ENCODE measurements at places on chromosomes 16 and 17.

DNA sequence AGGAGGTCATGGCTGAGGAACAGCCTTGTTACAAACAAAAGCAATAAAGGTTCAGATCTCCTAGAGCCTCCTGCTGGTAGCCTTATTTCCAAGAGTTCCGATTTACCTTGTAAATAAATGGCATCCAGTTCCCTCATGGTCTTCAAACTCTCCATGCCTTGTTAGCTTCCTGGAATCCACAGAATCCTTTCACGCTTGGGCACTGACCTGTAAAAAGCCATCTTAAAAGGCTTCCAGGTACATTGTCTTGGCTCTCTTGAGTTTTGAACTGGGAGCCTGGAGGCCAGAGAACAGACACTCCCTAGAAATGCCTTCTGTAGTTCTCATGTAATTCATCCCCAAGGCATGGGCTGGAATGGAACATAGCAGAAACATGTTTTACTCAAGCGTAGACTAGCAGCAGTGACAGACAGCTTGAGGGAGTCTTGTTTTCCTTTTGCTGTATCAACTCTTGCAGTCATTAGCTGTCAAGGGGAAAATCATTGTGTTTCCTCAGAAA, 207.9 kb downstream of the SNX29 start:
- DNase-seq: no peak

DNA sequence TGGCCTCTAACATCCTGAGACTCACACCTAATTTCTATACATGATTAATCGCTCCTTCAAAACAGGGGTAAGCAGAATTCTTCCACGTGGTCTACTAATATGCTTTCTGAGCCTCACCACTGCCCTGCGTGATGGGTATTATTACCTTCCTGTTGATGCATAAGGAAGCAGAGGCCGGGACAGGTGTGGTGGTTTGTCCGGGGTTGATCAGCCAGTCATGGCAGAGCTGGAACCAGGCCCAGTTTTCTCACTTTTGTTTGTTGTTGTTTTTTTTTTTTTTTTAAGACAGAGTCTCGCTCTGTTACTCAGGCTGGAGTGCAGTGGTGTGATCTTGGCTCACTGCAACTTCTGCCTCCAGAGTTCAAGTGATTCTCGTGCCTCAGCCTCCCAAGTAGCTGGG, 31.2 kb downstream of the RNF135 start:
- no peak for DNase-seq

DNA sequence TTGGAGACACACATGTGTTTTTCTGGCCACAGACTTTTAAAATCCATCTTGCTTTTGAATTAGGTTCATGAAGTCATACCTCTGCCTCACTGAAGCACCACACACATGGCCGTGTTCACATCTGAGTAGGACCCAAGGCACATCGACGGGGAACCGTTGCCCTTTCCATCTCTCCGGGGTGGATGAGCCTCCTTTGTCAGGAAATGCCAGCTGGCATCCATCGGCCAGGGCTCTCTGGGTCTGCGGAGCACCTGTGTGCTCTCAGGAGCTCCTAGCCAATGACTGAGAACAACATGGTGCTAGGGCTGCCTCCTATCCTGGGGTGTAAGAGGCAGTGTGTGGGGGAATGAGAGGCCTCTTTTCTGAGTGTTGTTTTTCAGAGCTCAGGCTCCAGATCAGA, 24.5 kb upstream of the NKD1 start:
- no peak for DNase-seq

GRCh38 chr17:81406117-81406953, 11.1 kb downstream of the BAHCC1 start:
- no peak for DNase-seq

DNA sequence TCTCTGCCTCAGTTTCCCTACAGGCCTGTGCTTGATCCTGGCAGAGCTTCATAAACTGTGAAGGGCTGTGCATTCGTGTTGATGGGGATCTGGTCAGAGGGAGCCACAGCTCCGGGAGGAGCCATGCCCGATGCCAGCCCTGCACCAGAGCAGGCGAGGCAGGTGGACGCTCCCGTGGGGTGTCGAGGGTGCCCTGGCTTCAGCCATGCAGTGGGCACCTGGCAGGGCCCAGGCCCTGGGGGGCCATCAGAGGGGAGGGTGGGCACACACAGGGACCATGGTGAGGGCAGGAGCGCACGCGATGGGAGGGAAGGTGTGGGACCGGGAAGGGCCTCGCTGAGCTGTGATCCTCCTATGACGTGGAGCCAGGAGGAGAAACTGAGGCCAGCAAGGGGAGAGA, 22.0 kb downstream of the ZFPM1 start:
- DNase-seq: no peak

- DNase-seq: no peak
These were observed 30.4 kb downstream of the RPH3AL start for GRCh38 chr17:322006-322780.

GRCh38 chr17:38727736-38728135, 2.4 kb upstream of the CISD3 start:
- DNase-seq: peak; percentile 61

GRCh38 chr17:81163703-81164370, 1.5 kb upstream of the PVALEF start:
- DNase-seq: no peak

DNA sequence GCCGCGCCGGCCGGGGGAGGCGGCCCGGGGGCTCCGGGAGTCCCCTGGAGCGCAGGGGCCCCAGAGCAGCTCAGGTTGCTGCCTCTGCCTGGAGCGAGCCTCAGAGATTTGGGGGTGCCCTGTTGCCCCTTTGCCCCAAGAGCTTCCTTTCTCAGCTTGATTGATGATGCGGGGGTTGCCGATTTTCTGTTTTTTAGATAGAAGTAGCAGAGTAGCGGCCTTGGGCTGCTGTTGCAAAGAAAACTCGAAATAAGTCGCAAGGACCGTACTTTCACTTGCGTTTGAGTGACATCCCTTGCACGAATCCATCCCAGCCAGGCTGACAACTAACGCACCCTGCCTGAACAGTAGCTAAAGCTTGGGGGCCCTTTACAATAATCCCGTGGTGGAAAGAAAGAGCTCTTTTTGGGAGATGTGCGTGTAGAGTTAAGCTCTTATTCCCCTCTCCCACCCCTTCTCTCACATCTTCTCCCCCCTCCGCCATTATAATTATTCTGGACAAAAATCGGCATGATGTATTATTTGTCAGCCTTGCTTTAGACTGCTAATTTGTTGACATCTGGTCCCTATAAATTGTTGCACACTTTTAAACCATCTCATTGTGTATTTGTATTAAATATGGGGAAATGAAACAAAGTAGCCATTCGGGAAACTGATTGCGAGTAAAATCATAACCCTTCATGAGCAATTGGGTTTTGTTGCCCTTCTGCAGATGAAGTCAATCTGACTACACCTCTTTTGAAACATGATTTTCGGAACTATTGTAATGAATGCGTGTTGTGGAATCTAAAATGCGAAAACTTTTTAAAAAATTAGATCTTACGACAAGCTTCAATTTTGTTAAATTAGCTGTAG, 873 bp downstream of the USP10 start:
- DNase-seq: peak; percentile 9

DNA sequence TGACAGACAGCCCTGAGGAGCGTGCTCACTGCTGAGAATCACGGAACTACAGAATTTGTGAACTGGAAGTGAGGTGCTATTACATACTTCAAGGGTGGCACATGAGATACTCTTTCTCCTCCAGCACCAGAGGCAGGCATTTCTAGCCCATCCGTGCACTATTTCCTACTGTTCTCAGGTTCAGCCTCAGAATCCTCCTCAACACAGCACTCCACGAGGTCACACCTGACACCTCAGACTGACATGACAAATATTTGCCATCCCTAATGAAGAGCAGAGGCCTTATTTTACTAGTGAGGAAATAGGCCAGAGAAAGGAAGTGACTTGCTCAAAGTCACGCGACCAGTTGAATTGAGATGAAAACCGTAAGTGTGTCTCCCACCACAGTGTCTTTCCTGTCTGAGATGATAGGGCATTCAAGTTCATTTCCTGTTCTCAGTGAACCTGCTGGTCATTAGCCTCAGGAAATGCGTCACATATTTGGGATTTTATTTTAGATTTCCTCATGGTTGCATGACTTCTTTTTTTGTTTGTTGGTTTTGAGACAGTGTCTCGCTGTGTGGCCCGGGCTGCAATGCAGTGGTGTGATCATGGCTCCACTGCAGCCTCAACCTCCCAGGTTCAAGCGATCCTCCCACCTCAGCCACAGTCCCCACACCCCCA, 23.6 kb downstream of the SEZ6 start:
- peak; percentile 39 for DNase-seq

GRCh38 chr17:9259419-9259818, 238.1 kb downstream of the NTN1 start:
- no peak for DNase-seq

DNA sequence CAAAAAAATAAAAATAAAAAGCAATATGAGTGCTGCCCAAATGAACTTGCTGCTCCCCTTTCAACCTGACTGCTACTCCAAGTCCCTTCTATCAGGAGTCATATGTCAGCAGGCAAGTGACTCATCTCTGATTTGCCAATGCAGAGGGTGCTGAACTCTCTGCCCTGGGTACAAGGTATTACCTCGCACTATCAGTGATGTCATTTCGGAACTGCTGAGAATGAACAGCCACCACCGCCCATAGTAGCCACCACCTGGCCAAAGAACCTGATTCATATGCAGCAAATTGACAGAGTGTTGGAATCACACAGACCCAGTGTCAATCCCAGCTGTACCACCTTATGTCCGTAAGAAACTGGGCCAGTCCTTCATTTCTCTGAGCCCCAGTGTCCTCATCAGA, 31.2 kb downstream of the LYRM9 start:
- no peak for DNase-seq

DNA sequence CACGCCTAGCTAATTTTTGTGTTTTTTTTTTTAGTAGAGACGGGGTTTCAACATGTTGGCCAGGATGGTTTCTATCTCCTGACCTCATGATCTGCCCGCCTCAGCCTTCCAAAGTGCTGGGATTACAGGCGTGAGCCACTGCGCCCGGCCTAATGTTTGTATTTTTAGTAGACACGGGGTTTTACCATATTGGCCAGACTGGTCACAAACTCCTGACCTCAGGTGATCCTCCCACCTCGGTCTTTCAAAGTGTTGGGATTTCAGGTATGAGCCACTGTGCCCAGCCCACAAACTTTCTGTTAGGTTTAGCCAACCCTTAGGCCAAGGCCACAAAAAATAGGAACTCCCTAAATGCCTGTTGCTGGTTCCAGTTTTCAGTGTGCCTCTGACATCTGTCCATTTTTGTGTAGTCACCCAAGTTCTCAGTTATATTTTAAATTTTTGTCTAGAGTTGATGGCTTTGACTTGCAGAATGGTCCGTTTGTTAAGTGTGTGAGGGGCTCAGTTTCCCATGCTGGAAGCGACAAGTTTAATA, 12.7 kb downstream of the CCL16 start:
- DNase-seq: no peak

DNA sequence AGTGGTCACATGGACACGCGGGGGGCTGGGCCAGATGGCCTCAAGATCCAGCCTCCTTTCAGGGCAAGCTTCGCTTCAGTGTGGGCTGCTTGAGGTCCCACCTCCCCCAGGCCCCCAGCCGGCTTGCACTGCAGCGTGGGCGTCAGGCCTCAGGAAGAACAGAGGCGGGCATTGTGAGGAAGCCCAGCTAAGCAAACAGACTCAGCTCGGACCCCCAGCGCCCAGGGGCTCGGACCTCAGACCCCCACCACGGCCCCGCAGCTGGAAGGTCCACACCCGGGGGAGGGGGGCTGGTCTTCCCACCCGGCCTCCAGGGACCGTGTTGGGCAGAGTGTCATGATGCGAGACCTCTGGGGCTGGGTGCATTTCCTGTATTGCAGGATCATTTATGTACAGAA, 24.7 kb upstream of the ZNF469 start:
- DNase-seq: no peak

GRCh38 chr16:67431775-67432505, 1.0 kb downstream of the HSD11B2 start:
- no peak for DNase-seq

GRCh38 chr17:21395764-21396163, 19.6 kb downstream of the KCNJ12 start:
- no peak for DNase-seq

DNA sequence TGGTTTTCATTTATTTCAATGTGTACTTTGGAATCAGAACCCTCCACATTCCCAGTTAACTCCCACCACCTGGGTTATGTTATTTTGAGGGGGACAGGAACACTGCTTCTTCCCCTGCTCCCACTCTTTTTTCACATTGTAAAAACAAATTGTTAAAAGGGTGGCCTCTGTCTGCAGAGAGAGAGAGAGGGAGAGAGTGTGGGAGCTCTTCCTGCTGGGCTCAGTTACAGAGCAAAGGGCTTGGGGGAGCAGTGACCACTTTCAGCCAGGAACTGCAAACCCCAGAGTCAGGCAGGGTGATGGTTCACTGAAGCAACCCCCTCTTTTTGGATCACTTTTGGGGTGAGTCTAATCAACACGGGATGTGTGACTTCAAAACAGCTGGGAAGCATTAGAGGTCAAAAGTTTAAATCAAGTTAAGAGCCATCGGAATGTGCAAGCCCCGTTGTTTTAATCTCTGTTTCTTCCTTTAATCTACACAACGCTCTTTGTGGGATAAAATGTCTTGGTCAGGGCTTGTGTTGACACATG, 577.0 kb upstream of the CDH11 start:
- no peak for DNase-seq

GRCh38 chr17:82981141-82981730, 98.2 kb upstream of the METRNL start:
- DNase-seq: no peak

DNA sequence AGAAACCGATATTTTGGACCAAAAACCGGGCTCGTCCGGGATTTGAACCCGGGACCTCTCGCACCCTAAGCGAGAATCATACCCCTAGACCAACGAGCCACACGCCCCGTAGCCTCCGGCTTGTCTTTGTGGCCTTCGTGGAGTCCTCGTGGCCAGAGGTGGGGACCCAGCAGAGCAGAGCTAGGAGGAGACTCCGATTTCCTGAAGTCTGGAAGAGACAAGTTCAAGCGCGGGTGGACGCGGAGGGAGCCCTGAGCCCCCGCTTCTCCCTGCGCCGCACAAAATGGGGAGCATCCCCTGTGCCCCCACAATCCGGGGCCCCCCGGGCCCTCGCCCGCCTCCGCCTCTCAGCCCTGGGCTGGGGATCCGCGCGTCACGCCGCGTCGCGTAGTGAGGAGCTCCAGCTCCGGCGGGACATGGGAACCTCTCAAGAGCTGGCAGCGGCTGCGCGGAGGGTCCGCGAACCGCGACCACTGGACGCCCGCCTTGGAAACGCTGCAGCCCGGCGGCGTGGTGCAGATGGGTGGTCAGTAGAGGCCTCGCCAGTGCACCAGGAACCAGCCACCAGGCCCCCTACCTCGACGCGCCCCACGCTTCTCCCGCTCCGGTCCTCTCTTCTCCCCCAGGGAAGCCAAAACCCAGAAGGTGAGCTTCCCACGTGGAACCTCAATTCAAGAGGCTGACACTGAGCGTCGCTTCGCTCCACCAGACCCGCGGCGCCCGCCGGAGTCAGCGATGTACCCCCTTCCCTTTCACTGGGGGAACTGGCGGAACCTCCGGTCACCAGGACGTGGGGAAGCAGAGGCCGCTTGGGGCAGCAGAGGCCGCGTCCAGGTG, 5.2 kb upstream of the OR1F1 start:
- no peak for DNase-seq

GRCh38 chr17:80882926-80883685, 108.5 kb upstream of the CHMP6 start:
- DNase-seq: no peak

Data from stimulated activated CD8-positive, alpha-beta memory T cell treated with anti-CD3 and anti-CD28 coated beads, Interleukin-12 subunit alpha, Interleukin-12 subunit beta, amount 100 ng/mL, for 4 hours (primary cell).